ENCODE measurements at places on chromosomes 13 and 19. TPM values are rescaled to one million over a fixed set of nuclear protein-coding genes. Genes with fewer than 3 reads are reported as not detected.

GRCh38 chr13:102234618-102235017 lies 167.2 kb downstream of the FGF14 start:
- DNase-seq, result no peak

Gene SIGLEC14
- not detected for total RNA-seq

DNA sequence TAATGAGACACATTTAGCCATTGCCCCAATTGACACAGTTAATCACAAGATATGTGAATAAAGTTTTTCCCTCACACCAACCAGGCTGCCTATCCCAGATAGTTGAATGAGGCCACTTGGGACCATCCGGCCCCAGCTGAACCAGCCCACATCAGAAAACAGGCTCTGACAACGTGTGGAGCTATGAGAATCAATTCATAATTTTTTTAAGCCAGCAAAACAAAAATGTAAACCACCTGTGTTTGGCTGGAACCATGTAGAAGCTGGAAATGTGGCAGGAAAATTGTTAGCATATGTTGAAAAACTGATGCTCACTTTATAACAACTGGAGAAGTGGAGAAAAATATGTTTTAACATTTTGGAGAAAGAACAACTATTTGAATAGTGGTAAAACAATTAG lies 1161.3 kb downstream of the SLITRK1 start:
- no peak for DNase-seq

Gene TRPM4
- 3.4 TPM for total RNA-seq

DNA sequence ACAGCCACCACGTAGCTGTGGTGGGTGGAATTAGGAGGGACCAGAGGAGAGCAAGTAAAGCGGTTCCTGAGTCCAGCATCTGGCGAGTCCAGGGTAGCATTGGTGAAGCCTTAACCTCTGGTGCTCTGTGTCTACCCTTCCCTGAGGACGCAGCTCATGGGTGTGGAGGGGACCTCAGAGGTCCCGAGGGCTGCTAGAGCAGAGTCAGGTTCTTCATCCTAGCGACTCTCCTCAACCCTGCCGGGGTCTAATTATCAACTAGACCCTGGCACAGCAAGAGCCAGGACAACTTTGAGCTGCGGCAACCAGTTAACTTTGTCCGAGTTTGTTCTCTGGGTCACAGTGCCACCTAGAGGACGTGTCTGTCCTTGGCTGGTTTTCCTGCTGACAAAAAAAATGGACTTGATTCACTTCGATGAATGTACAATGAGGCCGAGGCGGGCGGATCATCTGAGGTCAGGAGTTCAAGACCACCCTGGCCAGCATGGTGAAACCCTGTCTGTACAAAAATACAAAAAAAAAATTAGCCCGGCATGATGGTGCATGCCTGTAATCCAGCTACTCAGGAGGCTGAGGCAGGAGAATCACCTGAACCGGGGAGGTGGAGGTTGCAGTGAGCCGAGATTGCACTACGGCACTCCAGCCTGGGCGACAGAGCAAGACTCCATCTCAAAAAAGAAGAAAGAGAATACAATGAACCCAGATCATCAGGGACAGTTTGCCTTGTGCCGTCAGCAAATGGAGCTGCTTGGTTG lies 25.0 kb downstream of the TSSK6 start:
- DNase-seq, result peak; percentile 82

DNA sequence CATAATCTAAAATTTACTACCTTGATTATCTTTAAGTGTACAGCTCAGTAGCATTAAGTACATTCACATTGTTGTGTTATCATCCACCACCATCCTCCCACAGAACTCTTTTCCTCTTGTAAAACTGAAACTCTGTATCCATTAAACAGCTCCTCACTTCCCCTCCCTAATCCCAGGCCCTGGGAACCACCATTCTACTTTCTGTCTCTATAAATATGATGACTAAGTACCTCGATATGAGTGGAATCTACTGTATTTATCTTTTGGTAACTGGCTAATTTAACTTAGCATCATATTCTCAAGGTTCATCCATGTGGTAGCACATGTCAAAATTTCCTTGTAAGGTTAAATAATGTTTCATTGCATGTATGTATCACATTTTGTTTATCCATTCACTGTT lies 49.0 kb upstream of the POMP start:
- no peak for DNase-seq

DNA sequence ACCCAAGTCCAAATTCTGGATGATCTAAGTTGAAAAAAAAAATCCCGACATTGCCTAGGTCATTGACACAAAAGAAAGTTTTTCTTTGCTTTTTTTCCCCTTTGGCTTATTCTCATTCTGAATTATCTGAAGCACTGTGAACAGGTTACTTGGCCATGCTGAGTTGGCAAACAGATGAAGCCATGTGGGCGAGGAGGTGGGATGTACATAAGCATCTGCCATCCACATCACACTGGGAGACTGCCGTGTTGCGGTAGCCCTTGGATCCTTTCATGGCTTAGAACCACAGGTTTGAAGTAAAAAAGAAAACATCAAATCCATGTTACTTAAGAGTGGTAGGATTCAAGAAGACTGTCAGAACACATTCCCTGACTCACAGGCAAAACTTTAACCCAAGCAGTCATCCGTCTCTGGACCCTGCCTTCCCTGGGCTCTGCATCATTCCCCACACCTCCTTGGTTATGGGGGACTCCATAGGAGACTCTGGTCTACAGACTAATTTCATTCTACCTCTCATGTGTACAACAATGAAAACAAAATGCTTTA lies 242.5 kb upstream of the SERP2 start:
- no peak for DNase-seq

- DNase-seq, result no peak
Measured at GRCh38 chr13:107348925-107349324, 781.0 kb upstream of the ARGLU1 start.

Gene ZNF583
- 1.2 TPM for total RNA-seq

GRCh38 chr13:82772816-82773215 lies 1109.5 kb downstream of the SLITRK1 start:
- DNase-seq, result no peak

DNA sequence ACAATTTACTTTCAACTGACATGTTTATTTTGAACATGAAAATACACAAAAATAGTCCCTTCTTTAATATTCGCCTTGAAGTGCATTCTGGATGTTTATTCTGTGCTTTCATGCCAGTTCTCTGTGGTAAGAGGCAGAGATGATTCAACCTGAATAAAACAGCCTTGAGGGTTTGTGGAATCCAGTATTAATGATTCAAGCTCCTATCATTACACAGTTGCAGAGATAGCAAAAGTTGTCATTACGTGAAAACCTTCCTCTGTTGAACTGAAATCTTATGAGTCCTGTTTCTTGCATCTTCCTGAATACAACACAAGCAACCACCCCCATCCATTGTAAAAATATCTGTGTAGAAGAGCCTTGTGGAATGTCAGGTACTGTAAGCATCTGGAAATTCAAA lies 142.3 kb upstream of the HTR2A start:
- DNase-seq, result no peak

- no peak for DNase-seq
Measured at GRCh38 chr19:36093146-36093662, 17.7 kb upstream of the OVOL3 start.

- peak; percentile 90 for DNase-seq
Measured at GRCh38 chr19:35869327-35870123, 1.2 kb downstream of the APLP1 start.

Gene KLK13
- total RNA-seq, result not detected

DNA sequence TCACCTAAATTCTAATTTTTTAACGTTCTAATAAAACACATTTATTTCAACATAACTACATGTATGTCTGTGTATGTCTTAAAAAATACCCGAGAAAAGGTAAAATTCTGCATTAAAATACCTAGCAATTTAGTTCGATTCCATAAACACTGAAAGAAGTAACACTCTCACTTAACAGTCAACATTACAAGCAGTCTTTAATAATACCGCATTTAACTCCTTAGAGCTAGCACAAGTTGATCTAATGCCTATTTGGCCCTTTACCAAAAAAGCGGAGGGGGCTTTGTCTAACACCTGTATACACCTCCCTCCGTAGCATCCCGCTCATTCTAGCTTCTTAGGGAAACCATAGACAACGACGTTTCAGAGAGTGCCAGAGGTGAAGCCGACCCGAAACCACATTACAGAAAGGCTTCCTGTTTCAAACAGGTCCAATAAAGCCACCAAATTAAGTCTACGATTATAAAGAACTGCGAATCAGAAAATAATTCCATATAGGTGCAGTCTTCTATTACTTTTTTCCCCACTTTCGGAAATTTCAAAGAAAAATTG lies 1.2 kb downstream of the SPART start:
- DNase-seq, result peak; percentile 35

DNA sequence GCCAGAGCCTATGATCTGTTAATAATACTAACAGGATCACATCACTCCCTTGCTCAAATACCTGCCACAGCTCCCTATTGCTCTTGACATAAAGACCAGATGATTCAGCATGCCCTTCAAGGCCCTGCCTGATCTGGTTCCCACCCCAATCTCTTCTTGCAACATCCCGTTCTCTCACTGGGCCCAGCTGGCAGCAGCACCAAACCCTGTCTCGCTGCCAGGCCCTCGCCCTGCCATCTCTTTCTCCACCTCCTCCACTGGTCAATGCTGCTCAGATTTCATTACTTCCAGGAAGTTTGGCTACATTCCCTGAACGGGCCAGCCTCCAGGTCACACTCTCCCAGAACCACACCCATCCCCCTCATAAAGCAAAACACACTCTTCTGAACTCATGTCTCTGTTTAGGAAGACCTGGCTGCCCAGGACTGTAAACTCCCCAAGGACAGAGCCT lies 8.6 kb upstream of the BCAT2 start:
- no peak for DNase-seq

- no peak for DNase-seq
Measured at GRCh38 chr13:48265217-48265815, 32.3 kb downstream of the ITM2B start.

Gene GIPR
- 0.05 TPM for total RNA-seq

DNA sequence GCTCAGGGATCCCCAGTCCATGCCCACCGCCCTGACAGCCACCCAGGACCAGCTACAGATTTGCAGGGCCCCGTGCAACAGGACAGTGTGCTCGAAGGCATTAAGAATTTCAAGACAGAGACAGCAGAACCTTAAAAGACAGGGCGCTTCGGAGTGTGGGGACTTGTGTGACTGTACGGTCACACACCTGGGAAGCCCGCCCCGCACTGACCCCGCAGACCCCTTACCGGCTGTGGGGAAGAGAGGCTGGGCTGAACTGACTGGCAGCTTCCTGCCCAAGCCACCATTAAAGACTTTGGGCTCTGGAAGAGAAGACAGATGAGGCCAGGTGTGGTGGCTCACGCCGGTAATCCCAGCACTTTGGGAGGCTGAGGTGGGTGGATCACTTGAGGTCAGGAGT lies 14.4 kb downstream of the STAP2 start:
- DNase-seq, result no peak

- DNase-seq, result no peak
Measured at GRCh38 chr13:102344410-102344809, 57.4 kb downstream of the FGF14 start.

All from SK-MEL-5 (cell line).